ENCODE measurements at places on chromosomes 12 and 14.

DNA sequence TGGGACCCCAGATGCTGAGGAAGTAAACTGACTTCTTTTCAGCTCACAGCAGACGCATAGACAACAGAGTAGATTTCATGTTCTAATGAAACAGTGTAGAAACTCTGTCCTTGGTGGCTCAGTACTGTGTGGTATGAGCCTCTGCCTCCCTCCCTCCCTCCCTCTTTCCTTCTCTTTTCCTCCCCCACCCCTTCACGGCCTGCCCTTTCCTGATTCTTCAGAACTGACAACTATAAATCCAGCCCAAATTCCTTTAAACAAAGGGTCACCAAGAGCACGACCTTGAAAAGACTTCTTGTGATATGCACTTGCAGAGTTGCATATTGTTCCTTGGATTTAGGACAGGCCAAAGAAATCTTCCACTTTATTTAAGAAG is 164.0 kb downstream of the ETV6 start:
- no peak for DNase-seq

DNA sequence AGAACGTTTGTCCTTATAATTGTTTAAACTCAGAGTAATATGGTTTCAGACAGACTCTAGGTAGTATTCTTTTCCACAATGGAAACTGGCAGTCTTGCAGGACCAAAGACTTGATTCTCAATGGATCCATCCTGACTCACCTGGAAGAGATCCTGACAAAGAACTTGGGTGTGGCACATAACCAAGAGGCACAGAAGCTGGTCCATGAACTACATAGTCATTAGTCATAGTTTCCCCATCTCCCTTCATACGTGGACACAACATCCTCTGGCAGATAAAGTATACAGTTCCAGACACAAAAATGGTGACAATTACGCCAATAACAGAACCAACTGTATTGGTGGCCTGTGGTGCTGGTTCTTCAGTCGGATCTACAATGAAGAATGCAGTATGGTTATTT is 55.8 kb downstream of the BCL2L14 start:
- DNase-seq = no peak

GRCh38 chr12:131066207-131066885 is 112.6 kb downstream of the ADGRD1 start:
- DNase-seq = no peak

DNA sequence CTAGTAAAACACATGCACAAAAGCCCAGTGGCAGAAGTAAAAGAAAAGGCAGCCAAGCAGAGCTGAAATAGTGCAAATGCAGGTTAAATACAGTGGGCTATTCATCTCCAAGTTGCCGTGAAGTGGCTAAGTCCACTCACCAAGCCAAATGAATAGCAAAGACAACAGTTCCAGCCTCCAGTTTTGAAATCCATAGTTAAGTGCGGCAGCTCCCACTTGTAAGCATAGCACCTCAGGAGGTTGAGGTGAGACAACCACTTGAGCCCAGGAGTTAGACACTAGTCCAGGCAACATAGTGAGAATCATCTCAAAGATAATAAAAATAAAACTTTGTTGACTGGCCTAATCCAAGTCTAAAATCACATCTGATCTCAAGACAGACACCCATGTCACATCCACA is 9.8 kb upstream of the PHLDA1 start:
- no peak for DNase-seq

GRCh38 chr12:89999699-90000505 is 291.3 kb upstream of the ATP2B1 start:
- no peak for DNase-seq

All from NCI-H1694 (cell line).